ENCODE measurements at places on chromosomes 3 and 15.

DNA sequence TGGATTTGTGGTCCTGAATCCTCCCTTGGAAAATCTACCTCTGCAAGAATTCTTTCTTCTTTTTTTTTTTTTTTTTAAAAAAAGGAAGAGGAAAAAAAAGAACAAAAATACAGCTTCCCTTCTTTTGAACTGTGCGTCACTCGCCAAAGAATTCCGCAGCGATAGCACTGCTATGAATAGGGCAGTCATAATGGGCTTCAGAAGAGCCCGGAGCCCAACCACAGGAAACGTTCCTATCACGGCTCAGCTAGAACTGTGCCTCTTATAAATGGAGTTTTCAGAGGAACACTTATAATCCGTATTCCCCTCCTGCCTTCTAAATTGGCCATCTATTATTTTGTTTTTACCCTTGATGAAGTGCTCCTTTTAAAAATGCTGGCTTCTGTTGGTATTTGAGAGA is 227.7 kb downstream of the ADAMTS17 start:
- no peaks in the 10 kb centered on the region for H3K27me3 ChIP-seq
- no peaks in the 10 kb centered on the region for H3K36me3 ChIP-seq
- no peak for DNase-seq
- no peak overlapping the region for H3K4me3 ChIP-seq
- peak overlapping the region; percentile 22 for H3K27ac ChIP-seq

DNA sequence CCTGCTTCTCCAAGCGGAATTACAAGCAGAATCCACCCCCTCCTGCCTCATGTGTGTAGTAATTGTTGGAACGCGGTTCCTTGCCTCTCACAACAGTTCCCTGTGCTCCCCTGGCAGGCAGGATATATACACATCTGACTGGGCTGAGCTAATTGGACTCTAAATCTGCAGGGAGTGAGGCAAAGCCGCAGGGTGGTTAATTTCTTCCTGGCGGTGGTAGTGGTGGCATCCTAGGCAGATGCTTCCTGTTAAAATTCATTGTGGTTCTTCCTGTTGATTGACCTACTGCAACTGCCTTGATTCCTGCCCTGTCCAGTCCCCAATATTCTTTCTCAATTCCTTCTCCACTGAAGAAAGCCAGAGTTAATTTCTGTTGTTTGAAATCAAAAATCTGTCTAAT is 202.9 kb upstream of the PROK2 start:
- no peaks in the 10 kb centered on the region for H3K36me3 ChIP-seq
- H3K27me3 ChIP-seq: no peaks in the 10 kb centered on the region
- peaks cover 2% of the 10 kb centered on the region for H3K4me1 ChIP-seq

- no peak overlapping the region for H3K4me3 ChIP-seq
- no peaks in the 10 kb centered on the region for H3K4me1 ChIP-seq
- H3K27ac ChIP-seq: no peak overlapping the region
- H3K27me3 ChIP-seq: no peaks in the 10 kb centered on the region
Measured at GRCh38 chr3:106683953-106684620, 693.2 kb upstream of the CCDC54 start.

GRCh38 chr3:28924744-28925360 is 356.0 kb upstream of the RBMS3 start:
- H3K36me3 ChIP-seq: no peaks in the 10 kb centered on the region
- DNase-seq: no peak
- H3K4me1 ChIP-seq: no peaks in the 10 kb centered on the region
- H3K27me3 ChIP-seq: no peaks in the 10 kb centered on the region
- H3K27ac ChIP-seq: no peak overlapping the region
- H3K4me3 ChIP-seq: no peak overlapping the region

DNA sequence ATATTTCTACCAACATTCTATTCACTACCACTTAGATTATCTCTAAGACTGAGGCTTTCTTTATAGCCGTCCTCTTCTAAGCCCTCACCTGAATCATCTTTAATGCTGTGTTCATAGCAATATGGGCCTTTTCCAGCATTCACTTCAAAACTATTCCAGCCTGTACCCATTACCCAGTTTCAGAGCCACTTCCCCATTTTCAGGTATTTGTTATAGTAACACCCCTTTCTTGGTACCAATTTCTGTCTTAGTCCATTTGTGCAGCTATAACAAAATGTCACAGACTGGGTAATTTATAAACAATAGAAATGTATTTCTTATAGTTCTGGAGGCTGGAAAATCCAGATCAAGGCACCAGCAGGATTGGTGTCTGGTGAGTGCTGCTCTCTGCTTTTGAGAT is 45.7 kb downstream of the REC114 start:
- no peaks in the 10 kb centered on the region for H3K27me3 ChIP-seq
- no peak overlapping the region for H3K27ac ChIP-seq
- H3K36me3 ChIP-seq: no peaks in the 10 kb centered on the region
- no peak for DNase-seq
- no peak overlapping the region for H3K4me3 ChIP-seq

DNA sequence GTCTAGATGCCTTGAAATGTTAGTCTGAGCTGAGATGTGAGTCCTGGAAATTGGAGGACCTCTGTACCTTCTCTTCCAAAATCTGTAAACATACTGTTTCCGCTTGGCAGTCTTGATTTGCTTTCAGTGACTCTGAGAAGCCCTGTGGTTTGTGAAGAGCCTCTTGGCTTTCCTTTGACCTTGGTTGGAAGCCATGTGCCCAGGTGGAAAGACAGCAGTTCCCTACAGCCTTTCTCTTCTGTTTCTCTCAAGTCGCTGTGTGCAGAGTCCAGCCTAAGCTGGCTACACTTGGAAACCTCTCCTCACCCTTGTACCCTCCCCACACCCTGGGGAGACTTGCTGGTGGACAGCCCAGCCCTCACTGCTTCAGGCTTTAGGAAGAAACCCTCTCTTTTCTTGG is 129.8 kb upstream of the CTDSPL start:
- no peaks in the 10 kb centered on the region for H3K4me1 ChIP-seq
- H3K27me3 ChIP-seq: no peaks in the 10 kb centered on the region
- no peak overlapping the region for H3K27ac ChIP-seq

DNA sequence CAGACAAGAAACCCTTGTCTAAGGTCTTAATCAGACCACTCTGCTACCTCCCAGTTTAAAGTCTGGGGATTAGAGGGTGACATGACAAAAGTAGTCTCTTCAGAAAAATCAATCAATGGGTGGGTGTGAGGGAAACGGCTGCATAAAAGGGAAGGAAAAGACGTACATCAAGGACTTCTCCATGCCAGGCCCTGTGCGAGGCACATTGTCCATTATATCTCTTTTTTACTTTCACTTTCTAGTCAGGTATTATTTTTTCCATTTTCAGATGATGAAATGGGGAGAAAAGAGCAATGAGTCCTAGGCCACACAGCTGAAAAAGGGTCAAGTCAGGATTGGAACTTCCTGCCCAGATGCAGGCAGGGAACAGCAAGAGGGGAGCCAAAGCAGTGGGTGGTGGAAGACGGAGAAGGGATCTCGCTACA is 4.6 kb upstream of the CX3CR1 start:
- no peaks in the 10 kb centered on the region for H3K36me3 ChIP-seq
- H3K27ac ChIP-seq: no peak overlapping the region
- H3K4me1 ChIP-seq: no peaks in the 10 kb centered on the region

GRCh38 chr3:28947751-28948150 is 333.1 kb upstream of the RBMS3 start:
- no peak for DNase-seq
- no peaks in the 10 kb centered on the region for H3K36me3 ChIP-seq
- H3K4me1 ChIP-seq: no peaks in the 10 kb centered on the region
- H3K4me3 ChIP-seq: no peak overlapping the region
- no peaks in the 10 kb centered on the region for H3K27me3 ChIP-seq
- H3K27ac ChIP-seq: no peak overlapping the region

GRCh38 chr15:39625451-39625850 is 44.6 kb downstream of the THBS1 start:
- H3K36me3 ChIP-seq: no peaks in the 10 kb centered on the region
- H3K27ac ChIP-seq: no peak overlapping the region
- no peak for DNase-seq
- H3K4me3 ChIP-seq: no peak overlapping the region

DNA sequence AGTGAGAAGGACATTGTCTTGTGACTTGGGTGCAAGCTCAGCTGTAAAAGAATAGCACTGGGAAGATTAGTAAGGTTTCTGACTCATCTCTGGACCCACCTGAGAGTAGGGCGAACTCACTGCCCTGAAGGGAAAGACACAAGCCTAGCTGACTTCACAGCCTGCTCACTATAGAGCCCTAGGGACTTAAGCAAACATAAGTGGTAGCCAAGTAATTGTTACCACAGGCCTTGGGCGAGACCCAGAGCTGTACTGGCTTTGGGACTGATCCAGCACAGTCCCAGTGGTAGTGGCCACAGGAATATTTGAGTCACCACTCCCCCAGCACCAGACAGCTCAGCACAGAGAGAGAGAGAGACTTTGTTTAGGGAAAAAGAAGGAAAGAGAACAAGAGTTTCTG is 429.9 kb downstream of the TBL1XR1 start:
- H3K27ac ChIP-seq: no peak overlapping the region
- no peaks in the 10 kb centered on the region for H3K27me3 ChIP-seq
- H3K4me3 ChIP-seq: no peak overlapping the region
- no peaks in the 10 kb centered on the region for H3K4me1 ChIP-seq

GRCh38 chr3:5188419-5189221 is 1.1 kb downstream of the EDEM1 start:
- no peaks in the 10 kb centered on the region for H3K36me3 ChIP-seq
- peak overlapping the region; percentile 92 for H3K4me3 ChIP-seq
- H3K4me1 ChIP-seq: peaks cover 3% of the 10 kb centered on the region
- H3K27me3 ChIP-seq: no peaks in the 10 kb centered on the region

DNA sequence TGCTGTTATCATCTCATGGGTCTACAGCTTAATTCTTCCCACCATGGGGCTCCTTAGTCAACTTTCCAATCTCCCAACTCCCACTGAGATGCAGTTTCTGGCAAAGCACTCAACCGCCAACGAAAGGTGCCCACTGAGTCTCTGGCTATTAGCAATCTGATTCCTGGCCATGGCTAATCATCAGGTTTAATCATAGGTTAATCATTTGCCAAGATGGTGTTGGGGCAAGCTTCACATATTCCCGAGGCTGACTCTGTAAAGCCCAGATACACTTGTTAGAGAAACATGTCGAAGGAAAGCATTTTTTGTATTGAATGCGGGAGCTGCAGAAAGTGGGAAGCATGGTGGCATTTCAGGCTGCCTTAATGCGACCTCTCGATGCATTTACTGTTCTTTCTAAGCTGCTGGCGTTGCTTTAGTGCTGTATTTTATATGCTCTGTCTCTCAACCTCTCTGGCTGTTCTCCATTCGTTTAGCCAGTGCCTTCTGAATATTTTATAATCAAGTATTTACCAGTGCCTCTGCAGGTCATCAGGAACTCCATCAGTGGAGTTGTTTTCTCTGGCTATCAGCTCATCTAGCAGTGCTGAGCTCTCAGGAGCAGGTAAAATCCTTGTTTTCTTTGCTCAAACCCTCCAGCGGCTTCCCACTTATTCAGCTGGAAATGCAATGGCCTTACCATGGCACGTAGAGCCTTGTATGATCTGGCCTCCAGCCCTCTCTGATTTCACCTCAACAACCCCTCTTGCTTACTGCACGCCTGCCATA is 67.0 kb downstream of the EDEM1 start:
- H3K4me3 ChIP-seq: no peak overlapping the region
- peaks cover 3% of the 10 kb centered on the region for H3K27me3 ChIP-seq
- peaks cover 4% of the 10 kb centered on the region for H3K4me1 ChIP-seq
- H3K36me3 ChIP-seq: no peaks in the 10 kb centered on the region
- H3K27ac ChIP-seq: no peak overlapping the region
- no peak for DNase-seq

- no peaks in the 10 kb centered on the region for H3K36me3 ChIP-seq
- no peak overlapping the region for H3K27ac ChIP-seq
- peaks cover 4% of the 10 kb centered on the region for H3K4me1 ChIP-seq
- H3K27me3 ChIP-seq: no peaks in the 10 kb centered on the region
- DNase-seq: no peak
Measured at GRCh38 chr3:168801794-168802193, 706.1 kb upstream of the GOLIM4 start.

DNA sequence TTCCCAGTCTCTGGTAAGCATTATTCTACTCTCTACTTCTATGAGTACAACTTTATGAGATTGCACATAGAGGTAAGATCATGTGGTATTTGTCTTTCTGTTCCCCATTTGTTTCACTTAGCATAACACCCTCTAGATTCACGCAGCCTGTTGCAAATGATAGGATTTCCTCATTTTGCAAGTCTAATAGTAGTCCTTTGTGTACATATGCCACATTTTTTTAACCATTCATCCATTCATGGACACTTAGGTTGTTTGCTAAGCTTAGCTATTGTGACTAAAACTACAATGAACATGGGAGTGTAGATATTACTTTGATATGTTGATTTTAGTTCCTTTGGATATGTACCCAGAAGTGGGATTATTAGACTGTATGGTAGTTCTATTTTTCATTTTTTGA is 717.9 kb upstream of the ALCAM start:
- no peaks in the 10 kb centered on the region for H3K27me3 ChIP-seq
- DNase-seq: no peak
- H3K4me3 ChIP-seq: no peak overlapping the region

- no peak overlapping the region for H3K27ac ChIP-seq
- no peaks in the 10 kb centered on the region for H3K27me3 ChIP-seq
- DNase-seq: no peak
Measured at GRCh38 chr3:38969317-38970235, 82.2 kb downstream of the SCN11A start.

- peak; percentile 40 for DNase-seq
- H3K27me3 ChIP-seq: no peaks in the 10 kb centered on the region
- H3K4me3 ChIP-seq: no peak overlapping the region
- H3K4me1 ChIP-seq: no peaks in the 10 kb centered on the region
- H3K36me3 ChIP-seq: no peaks in the 10 kb centered on the region
Measured at GRCh38 chr3:18559331-18559842, 134.2 kb upstream of the SATB1 start.

GRCh38 chr3:14414846-14415464 is 12.5 kb downstream of the SLC6A6 start:
- DNase-seq: no peak
- no peak overlapping the region for H3K4me3 ChIP-seq
- peaks cover 21% of the 10 kb centered on the region for H3K4me1 ChIP-seq
- no peaks in the 10 kb centered on the region for H3K27me3 ChIP-seq

GRCh38 chr3:87674397-87675161 is 384.2 kb downstream of the CGGBP1 start:
- no peaks in the 10 kb centered on the region for H3K36me3 ChIP-seq
- no peaks in the 10 kb centered on the region for H3K27me3 ChIP-seq
- no peak overlapping the region for H3K4me3 ChIP-seq
- H3K27ac ChIP-seq: no peak overlapping the region
- no peak for DNase-seq
- no peaks in the 10 kb centered on the region for H3K4me1 ChIP-seq

All from neuronal stem cell (in vitro differentiated cells).